Panc1 (cell line): ENCODE measurements at places on chromosomes 16 and 17. TPM values are rescaled to one million over a fixed set of nuclear protein-coding genes. Genes with fewer than 3 reads are reported as not detected.

Gene MRM1
- 7.8 TPM for total RNA-seq

DNA sequence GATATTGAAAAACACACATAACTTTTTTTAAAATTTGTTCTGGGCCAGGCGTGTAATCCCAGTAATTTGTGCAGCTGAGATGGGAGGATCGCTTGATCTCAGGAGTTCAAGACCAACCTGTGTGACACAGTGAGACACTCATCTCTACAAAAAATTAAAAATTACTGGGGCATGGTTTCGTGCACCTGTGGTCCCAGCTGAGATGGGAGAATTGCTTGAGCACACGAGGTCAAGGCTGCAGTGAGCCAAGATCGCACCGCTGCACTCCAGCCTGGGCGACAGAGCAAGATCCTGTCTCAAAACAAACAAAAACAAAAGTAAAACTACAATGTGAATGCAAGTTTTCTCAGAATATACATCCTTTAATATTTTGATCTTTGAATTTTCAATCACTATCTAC is 15.1 kb downstream of the C16orf54 start:
- H3K4me1 ChIP-seq, result no peaks in the 10 kb centered on the region
- H3K4me3 ChIP-seq, result no peak overlapping the region
- no peaks in the 10 kb centered on the region for H3K27me3 ChIP-seq
- DNase-seq, result no peak

- H3K27ac ChIP-seq, result no peak overlapping the region
- no peaks in the 10 kb centered on the region; the same call in 1 of the 2 replicates for H3K36me3 ChIP-seq
- no peak for DNase-seq
- H3K4me3 ChIP-seq, result no peak overlapping the region
- H3K4me1 ChIP-seq, result no peaks in the 10 kb centered on the region
Observed at GRCh38 chr16:81902025-81902424, 109.2 kb downstream of the SDR42E1 start.

DNA sequence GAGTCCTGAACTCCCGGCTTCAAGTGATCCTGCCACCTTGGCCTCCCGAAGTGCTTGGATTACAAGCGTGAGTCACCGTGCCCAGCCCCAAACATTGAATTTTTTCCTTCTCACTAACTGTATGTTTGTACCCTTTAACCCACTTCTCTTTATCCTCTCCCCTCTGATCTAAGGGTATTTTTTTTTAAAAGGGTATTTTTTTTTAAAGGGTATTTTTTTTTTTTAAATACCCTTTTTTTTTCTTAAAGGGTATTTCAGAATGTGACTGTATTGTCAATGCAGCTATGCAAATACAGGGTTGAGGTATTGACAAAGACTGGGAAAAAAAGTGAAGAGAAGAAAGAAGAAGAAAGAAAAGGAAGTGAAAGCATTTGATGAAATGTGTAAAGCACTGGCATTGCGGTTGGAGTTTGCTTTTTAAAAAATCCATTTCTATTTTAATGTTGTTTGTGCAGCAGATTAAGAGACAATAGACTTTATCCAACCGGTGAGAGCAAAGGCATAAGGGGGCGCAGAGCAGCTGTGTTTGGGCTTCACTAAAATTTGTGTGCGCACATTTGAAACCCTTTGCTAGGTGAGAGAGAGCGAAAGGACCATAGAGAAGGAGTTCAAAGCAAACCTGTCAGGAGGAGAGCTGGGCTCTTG is 42.4 kb downstream of the SYT17 start:
- H3K4me1 ChIP-seq, result no peaks in the 10 kb centered on the region
- H3K27ac ChIP-seq, result no peak overlapping the region
- H3K4me3 ChIP-seq, result no peak overlapping the region
- no peak for DNase-seq
- no peaks in the 10 kb centered on the region for H3K27me3 ChIP-seq

- no peak overlapping the region for H3K4me3 ChIP-seq
- H3K27ac ChIP-seq, result no peak overlapping the region
- DNase-seq, result peak; percentile 45
- H3K36me3 ChIP-seq, result no peaks in the 10 kb centered on the region
- peaks cover 2% of the 10 kb centered on the region; the same call in 1 of the 2 replicates for H3K27me3 ChIP-seq
- H3K4me1 ChIP-seq, result no peaks in the 10 kb centered on the region
Observed at GRCh38 chr17:55356434-55357328, 65.0 kb downstream of the MMD start.

GRCh38 chr17:42498828-42499227 is 37.2 kb upstream of the NAGLU start:
- H3K27ac ChIP-seq, result no peak overlapping the region
- H3K4me1 ChIP-seq, result no peaks in the 10 kb centered on the region
- H3K36me3 ChIP-seq, result peaks cover 13% of the 10 kb centered on the region
- no peaks in the 10 kb centered on the region for H3K27me3 ChIP-seq

- no peaks in the 10 kb centered on the region for H3K4me1 ChIP-seq
- H3K27me3 ChIP-seq, result no peaks in the 10 kb centered on the region
- H3K27ac ChIP-seq, result no peak overlapping the region
- H3K4me3 ChIP-seq, result no peak overlapping the region
- DNase-seq, result no peak
Observed at GRCh38 chr16:72198021-72198711, 26.2 kb upstream of the PMFBP1 start.

Gene FTSJ3
- 41.3 TPM for total RNA-seq

DNA sequence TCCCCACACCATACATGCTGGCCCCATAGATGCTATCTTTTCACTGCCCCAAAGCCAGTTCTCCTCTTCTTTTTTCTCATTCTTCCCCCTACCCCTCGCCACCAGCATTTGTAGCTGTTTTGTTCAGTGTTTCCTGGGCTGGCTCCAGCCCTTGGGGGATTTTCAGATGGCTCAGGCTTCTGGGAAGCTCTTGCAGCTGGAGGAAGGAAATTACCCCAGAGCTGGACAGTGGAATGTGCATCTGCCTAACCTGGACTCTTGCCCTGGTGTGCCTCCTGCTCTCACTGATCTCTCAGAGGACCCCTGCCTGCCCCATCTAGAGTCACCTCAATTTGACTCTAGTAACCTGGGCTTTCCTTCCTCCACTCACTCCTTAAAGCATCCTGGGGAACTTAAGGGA is 82.8 kb downstream of the MYH13 start:
- no peak for DNase-seq
- H3K36me3 ChIP-seq, result no peaks in the 10 kb centered on the region
- H3K27me3 ChIP-seq, result no peaks in the 10 kb centered on the region; the same call in 1 of the 2 replicates
- no peaks in the 10 kb centered on the region for H3K4me1 ChIP-seq
- no peak overlapping the region for H3K27ac ChIP-seq

Gene SYNGR3
- total RNA-seq, result 15.2 TPM

DNA sequence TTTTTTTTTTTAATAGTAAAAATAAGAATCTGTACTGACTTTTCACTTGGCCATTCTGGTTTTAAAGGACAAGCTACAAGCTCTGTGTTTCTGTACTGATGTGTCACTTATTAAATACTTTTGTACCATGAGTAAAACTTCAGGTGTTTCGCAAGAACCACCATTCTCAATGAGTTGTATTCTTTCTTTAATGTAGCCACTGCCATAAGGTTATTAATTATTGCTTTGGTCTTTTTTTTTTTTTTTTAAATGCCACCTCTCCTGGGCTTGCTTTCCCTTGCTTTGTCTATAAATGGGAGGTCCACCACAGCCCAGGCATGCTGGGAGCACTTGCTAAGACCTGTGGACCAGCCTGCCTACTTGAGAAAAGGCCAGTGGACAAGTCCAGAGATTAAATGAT is 8.4 kb downstream of the ARL2BP start:
- H3K36me3 ChIP-seq, result peaks cover 5% of the 10 kb centered on the region
- H3K27me3 ChIP-seq, result no peaks in the 10 kb centered on the region
- no peak for DNase-seq
- no peak overlapping the region for H3K27ac ChIP-seq
- H3K4me3 ChIP-seq, result no peak overlapping the region
- H3K4me1 ChIP-seq, result no peaks in the 10 kb centered on the region

- H3K27ac ChIP-seq, result peak overlapping the region; percentile 44; the same call in 1 of the 2 replicates
- DNase-seq, result no peak
- H3K36me3 ChIP-seq, result no peaks in the 10 kb centered on the region
- peaks cover 21% of the 10 kb centered on the region for H3K4me1 ChIP-seq
- H3K27me3 ChIP-seq, result no peaks in the 10 kb centered on the region
Observed at GRCh38 chr16:85205747-85206471, 93.6 kb upstream of the CIBAR2 start.

- H3K27ac ChIP-seq, result peak overlapping the region; percentile 59; the same call in 1 of the 2 replicates
- H3K27me3 ChIP-seq, result no peaks in the 10 kb centered on the region
- no peak for DNase-seq
- peaks cover 50% of the 10 kb centered on the region for H3K4me1 ChIP-seq
- H3K36me3 ChIP-seq, result peaks cover 5% of the 10 kb centered on the region
Observed at GRCh38 chr16:85650844-85651628, 37.7 kb downstream of the GINS2 start.

- H3K27me3 ChIP-seq, result no peaks in the 10 kb centered on the region
- H3K4me3 ChIP-seq, result no peak overlapping the region
- no peaks in the 10 kb centered on the region for H3K4me1 ChIP-seq
- DNase-seq, result no peak
- H3K36me3 ChIP-seq, result no peaks in the 10 kb centered on the region
- H3K27ac ChIP-seq, result no peak overlapping the region
Observed at GRCh38 chr16:67923414-67924116, 8.1 kb downstream of the CTRL start.

Gene HOXB7
- 44.0 TPM for total RNA-seq

GRCh38 chr17:48878920-48879898 is 13.4 kb upstream of the ATP5MC1 start:
- no peaks in the 10 kb centered on the region for H3K36me3 ChIP-seq
- no peak overlapping the region for H3K4me3 ChIP-seq
- H3K27ac ChIP-seq, result no peak overlapping the region
- peak; percentile 73 for DNase-seq
- H3K4me1 ChIP-seq, result no peaks in the 10 kb centered on the region
- no peaks in the 10 kb centered on the region for H3K27me3 ChIP-seq

Gene SYCE1L
- 4.5 TPM for total RNA-seq

DNA sequence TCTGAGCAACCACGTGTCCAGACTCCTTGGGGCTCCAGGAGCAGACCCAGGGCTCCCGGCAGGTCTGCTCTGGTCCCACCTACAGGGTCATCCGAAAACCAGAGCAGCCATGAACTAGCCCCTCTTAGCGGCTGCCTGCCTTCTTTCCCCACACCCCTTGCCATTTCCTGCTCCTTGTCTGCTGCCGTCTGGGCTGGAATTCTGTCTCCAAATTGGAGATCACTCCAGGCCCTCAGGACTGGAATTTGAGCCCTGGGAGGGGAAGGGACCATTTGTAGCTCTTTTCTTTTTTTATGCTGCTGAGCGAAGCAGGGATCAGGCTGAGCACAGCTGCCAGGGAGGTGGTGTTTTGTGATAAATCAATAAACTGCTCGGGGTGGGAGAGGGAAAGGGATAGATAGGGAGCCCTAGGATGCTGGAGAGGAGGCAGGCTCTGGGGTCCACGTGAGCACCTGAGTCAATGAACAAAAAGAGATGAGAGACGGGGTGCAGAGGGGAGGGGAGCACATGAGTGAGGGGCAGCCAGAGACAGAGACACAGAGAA is 257.5 kb downstream of the ENGASE start:
- no peak for DNase-seq
- no peaks in the 10 kb centered on the region for H3K36me3 ChIP-seq
- H3K4me1 ChIP-seq, result no peaks in the 10 kb centered on the region
- H3K27me3 ChIP-seq, result peaks cover 44% of the 10 kb centered on the region
- no peak overlapping the region for H3K4me3 ChIP-seq

GRCh38 chr17:72525225-72526015 is 404.6 kb downstream of the SOX9 start:
- H3K27ac ChIP-seq, result peak overlapping the region; percentile 79
- no peaks in the 10 kb centered on the region for H3K36me3 ChIP-seq
- peaks cover 82% of the 10 kb centered on the region for H3K4me1 ChIP-seq
- no peak for DNase-seq
- no peaks in the 10 kb centered on the region for H3K27me3 ChIP-seq

DNA sequence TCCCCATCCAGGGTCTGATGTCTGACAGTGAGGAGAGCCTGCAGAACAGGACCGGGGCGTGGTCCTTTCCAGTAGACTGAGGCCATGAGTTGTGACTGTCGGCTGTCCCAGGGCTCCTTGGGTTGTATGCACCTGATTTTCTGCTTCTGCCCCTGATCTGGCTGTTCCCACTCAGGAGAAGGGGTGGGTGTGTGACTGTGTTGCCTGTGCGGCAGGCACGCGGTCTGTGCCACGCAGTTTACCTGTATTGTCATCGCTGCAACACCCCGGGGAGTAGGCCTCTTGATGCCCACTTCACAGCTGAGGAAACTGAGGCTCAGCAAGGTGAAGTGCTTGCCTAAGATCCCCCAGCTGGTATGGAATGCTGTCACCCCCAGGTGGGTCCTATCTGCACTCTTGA is 1.4 kb downstream of the CRISPLD2 start:
- peaks cover 11% of the 10 kb centered on the region for H3K4me1 ChIP-seq
- no peaks in the 10 kb centered on the region for H3K36me3 ChIP-seq
- no peaks in the 10 kb centered on the region for H3K27me3 ChIP-seq
- no peak overlapping the region for H3K4me3 ChIP-seq
- DNase-seq, result no peak

Gene TMEM235
- total RNA-seq, result not detected

GRCh38 chr16:23858542-23858941 is 22.8 kb downstream of the PRKCB start:
- H3K4me3 ChIP-seq, result no peak overlapping the region
- H3K27ac ChIP-seq, result no peak overlapping the region
- DNase-seq, result no peak
- H3K36me3 ChIP-seq, result no peaks in the 10 kb centered on the region
- no peaks in the 10 kb centered on the region for H3K4me1 ChIP-seq

Gene CSH2
- not detected for total RNA-seq

GRCh38 chr16:88062341-88063210 is 111.3 kb downstream of the BANP start:
- DNase-seq, result no peak
- H3K4me3 ChIP-seq, result no peak overlapping the region
- H3K4me1 ChIP-seq, result no peaks in the 10 kb centered on the region
- H3K27ac ChIP-seq, result no peak overlapping the region
- H3K27me3 ChIP-seq, result no peaks in the 10 kb centered on the region
- no peaks in the 10 kb centered on the region for H3K36me3 ChIP-seq

GRCh38 chr17:73194514-73195222 is 1.8 kb downstream of the COG1 start:
- H3K36me3 ChIP-seq, result peaks cover 16% of the 10 kb centered on the region; the same call in 1 of the 2 replicates
- no peak overlapping the region for H3K27ac ChIP-seq
- DNase-seq, result no peak

DNA sequence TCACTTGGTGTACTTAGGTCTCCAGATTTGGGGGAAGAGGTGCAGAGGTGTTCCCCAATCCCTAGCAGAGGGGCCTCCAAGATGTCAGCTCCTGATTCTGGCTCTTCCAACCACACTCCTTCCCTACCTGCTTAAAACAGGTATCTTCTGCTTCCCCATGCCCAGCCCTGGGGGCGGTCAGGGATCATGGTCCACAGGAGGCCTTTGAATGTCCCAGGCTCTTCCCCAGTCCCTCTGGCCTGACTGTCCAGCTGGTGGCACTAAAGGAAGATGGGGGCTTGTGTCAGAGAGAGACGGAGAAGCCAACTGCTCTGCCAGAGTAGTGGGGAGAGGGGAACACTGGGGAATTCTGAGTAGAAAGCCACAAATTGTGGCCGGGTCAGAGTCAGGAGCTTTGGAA is 3.8 kb downstream of the ARL4D start:
- no peaks in the 10 kb centered on the region for H3K27me3 ChIP-seq
- no peaks in the 10 kb centered on the region; the same call in 1 of the 2 replicates for H3K36me3 ChIP-seq
- H3K27ac ChIP-seq, result no peak overlapping the region
- H3K4me1 ChIP-seq, result peaks cover 11% of the 10 kb centered on the region
- H3K4me3 ChIP-seq, result no peak overlapping the region

GRCh38 chr17:43434902-43435319 is 36.1 kb downstream of the ARL4D start:
- H3K4me1 ChIP-seq, result peaks cover 2% of the 10 kb centered on the region
- H3K4me3 ChIP-seq, result no peak overlapping the region
- no peaks in the 10 kb centered on the region for H3K27me3 ChIP-seq
- no peak for DNase-seq
- no peak overlapping the region; the same call in 1 of the 2 replicates for H3K27ac ChIP-seq
